Activated CD4-positive, alpha-beta memory T cell treated with anti-CD3 and anti-CD28 coated beads, Interleukin-2, amount 10 ng/mL, durations not matched to agents 7 days and 5 days (primary cell): ENCODE measurements at places on chromosomes 11 and 22. TPM values are rescaled to one million over a fixed set of nuclear protein-coding genes. Genes with fewer than 3 reads are reported as not detected.

The PIH1D2 gene
- total RNA-seq, result not detected

The GGT1 gene
- 68.4 TPM for total RNA-seq

The ELF5 gene
- not detected for total RNA-seq

The MRGPRF gene
- total RNA-seq, result not detected

The ARL2 gene
- total RNA-seq, result 58.5 TPM

The OR52A1 gene
- total RNA-seq, result not detected

The OR5T3 gene
- not detected for total RNA-seq

The OR51B2 gene
- total RNA-seq, result not detected

The LRP4 gene
- not detected for total RNA-seq

The NOX4 gene
- total RNA-seq, result not detected

The CHRNA10 gene
- 1.6 TPM for total RNA-seq

The EIF3M gene
- 249 TPM for total RNA-seq

The KCNK4 gene
- not detected for total RNA-seq

The TRIM49B gene
- not detected for total RNA-seq

The BTBD18 gene
- total RNA-seq, result not detected

The SLC6A5 gene
- not detected for total RNA-seq

The OR52E8 gene
- total RNA-seq, result not detected

The MYOD1 gene
- total RNA-seq, result not detected

The KRTAP5-10 gene
- 0.20 TPM for total RNA-seq
